ENCODE measurements at places on chromosomes 3 and 15.

- no peak for DNase-seq
Measured at GRCh38 chr15:67784856-67785430, 40.4 kb upstream of the SKOR1 start.

- no peak for DNase-seq
Measured at GRCh38 chr3:24401090-24401810, 93.4 kb downstream of the THRB start.

DNA sequence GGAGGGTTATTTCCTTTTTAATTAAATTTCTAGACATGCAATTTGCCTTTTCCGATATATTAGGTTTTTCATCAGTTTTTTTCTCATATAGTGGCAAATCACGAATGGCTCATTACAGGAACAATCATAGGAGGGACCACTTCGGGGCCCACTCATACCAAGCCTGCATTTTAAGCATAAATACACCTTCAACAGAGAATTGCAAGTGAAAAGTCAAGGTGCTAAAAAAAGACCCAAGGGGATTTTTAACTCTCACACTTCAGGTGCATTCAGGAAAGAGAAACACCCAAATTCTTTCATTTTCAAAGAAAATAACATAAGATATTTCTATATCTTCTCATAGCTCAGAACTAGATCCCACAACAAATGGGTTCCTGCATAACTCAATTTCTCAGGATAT lies 979.6 kb upstream of the NR2F2 start:
- DNase-seq = no peak

DNA sequence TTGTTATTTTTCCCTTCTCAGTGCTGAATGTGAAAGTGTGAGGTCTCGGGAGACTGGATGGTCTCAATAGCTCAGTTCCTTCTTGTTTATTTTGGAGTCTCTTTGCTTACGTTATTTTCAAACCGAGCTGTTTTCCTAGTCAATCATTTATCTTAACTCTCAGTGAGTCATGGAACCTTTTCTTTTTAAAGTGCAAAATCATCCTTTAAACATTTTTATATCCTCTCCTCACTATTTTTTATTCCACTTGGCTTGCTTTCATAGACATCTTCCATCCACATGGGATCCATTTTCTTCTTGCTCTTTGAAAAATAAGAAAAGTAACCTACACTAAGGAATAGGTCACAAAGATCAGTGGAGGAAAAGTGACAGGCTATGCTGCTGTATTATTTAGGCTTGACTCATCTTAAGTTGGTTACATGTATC lies 497.8 kb downstream of the NAALADL2 start:
- DNase-seq = no peak

DNA sequence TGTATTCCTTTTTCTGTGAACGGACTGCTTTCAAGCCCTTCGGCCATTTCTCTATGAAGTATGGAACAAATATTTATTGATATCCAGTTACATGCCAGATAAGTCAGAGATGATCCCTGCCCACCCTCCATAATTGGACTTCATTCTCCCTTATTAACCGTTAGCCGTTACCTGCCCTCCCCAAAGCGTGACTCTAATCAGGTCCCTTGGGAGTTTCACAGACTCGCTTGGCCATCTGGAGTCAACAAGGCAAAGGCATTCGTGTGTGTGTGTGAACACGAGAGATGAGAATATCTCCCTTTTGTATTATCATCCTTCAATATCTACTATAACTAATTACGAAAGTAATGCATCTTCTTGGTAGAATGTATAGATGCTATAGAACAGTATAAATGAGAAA lies 314.5 kb downstream of the TLE3 start:
- DNase-seq = no peak

- no peak for DNase-seq
Measured at GRCh38 chr15:39172380-39173281, 408.2 kb upstream of the THBS1 start.
